Femur (tissue), 1 donor: ENCODE measurements at places on chromosomes 12 and 14.

DNA sequence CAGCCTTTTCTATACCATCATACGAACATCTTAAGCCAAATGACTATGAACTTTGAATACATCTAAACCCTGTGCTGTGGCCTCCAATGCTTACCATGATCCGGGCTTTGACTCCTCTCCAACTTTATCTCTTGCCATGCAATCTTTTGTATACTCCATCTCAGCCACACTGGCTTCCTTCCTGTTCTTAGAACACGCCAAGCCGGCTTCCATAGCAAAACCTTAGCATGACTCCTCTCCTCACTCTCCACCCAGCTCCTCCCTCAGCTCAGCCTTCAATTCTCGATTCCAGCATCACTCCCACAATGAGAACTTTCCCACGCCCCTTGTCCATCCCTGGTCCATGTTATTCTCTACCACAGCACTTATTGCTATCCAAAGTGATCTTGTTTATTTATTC, 228.3 kb downstream of the NTF3 start:
- DNase-seq: no peak

GRCh38 chr12:77947330-77947729, 116.6 kb downstream of the NAV3 start:
- DNase-seq: no peak

DNA sequence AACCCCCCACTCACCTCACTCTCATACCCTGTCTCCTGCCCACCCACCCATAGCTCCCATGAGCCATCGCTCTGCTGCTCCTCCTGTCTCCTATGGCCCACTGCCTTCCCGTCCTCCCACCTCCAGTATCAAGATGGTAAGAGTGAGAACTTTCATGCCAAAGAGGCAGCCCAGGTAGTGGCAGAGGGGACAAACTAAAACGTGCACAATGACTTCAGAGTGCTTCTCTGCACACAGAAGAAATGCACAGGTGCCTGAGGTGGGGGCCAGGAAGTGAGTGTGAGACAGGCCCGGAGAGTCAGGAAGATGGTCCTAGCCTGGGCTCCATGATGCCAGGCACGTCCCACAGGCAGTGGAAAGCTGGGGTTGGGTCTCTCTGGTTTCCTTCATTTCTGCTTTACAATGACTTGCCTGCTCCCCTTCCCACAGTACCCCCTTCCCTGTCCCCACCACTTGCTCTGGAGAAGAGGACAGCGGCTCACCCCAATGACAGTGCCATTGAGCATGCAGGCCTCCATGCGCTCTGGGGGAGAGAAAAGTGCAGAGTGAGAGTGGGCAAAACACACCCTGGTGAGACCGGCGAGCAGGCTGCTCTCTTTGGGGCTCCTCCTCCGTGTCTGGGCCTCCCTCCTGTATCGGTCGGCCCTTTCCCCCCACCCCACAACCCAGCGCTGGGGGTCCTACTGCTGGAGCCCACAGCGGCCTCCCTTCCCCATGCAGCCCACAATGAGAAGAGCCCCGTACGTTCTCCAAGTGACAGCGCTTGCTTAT, 22.8 kb upstream of the ANO2 start:
- DNase-seq: no peak

GRCh38 chr14:104827177-104828055, 26.5 kb downstream of the ZBTB42 start:
- no peak for DNase-seq

GRCh38 chr14:106551265-106551664, 1024.9 kb downstream of the TMEM121 start:
- DNase-seq: no peak

GRCh38 chr12:89210277-89210676, 142.0 kb downstream of the DUSP6 start:
- DNase-seq: no peak

DNA sequence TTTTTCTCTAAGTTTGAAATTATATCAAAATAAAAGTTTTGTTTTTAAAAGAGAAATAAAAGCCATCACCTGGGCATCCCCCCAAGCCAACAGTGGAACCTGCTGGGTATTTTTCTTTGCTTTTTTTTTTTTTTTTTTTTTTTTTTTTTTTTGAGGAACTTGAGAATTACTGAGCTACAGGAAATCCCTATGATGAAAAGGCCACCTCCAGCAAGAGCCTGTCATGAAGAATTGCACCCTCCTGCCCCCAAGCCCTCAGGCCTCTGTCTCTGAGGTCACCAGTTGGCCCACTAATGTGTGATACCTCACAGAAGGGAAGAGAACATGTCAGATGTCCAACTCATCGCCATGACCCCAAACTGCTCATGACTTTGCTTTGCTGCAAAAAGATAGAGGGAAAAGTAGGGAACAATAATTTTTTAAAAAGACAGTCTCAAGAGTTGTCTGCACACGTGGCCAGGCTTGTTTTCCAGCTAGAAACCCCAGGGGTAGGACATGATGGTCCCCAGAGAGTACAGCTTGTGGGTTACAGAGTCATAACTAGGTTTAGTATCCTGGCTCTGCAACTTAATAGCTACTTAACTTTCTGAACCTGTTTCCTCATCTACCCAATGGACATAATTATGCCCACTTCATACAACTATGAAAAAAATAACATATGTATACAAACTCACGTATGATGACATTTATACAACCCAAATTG, 124.3 kb upstream of the EGLN3 start:
- DNase-seq: no peak
